ENCODE measurements at places on chromosomes 5 and 9. TPM values are rescaled to one million over a fixed set of nuclear protein-coding genes. Genes with fewer than 3 reads are reported as not detected.

The EFNA5 gene
- polyA plus RNA-seq: 28.5 TPM

GRCh38 chr5:142820447-142820846 is 50.3 kb downstream of the ARHGAP26 start:
- no peak for DNase-seq

DNA sequence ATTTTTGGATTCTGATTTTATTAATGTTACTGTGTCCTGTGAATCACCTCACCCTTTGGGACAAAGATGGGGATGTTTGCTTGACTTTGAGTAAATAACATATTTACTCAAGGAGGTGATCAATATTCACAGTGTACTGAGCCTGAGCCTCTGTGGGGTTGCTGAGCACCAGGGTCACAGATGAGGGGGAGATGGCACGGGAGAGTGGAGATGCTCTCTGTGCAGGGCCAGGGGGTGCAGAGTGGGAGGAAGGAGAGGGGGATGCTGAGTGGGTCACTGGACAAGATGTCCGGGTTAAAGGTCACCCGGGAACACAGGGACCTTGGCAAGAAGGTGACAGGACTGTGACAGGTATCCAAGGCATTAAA is 4.0 kb downstream of the SQSTM1 start:
- no peak for DNase-seq

- DNase-seq: peak; percentile 17
Measured at GRCh38 chr9:95962936-95963335, 87.4 kb downstream of the ERCC6L2 start.

The MIER3 gene
- 41.0 TPM for polyA plus RNA-seq

DNA sequence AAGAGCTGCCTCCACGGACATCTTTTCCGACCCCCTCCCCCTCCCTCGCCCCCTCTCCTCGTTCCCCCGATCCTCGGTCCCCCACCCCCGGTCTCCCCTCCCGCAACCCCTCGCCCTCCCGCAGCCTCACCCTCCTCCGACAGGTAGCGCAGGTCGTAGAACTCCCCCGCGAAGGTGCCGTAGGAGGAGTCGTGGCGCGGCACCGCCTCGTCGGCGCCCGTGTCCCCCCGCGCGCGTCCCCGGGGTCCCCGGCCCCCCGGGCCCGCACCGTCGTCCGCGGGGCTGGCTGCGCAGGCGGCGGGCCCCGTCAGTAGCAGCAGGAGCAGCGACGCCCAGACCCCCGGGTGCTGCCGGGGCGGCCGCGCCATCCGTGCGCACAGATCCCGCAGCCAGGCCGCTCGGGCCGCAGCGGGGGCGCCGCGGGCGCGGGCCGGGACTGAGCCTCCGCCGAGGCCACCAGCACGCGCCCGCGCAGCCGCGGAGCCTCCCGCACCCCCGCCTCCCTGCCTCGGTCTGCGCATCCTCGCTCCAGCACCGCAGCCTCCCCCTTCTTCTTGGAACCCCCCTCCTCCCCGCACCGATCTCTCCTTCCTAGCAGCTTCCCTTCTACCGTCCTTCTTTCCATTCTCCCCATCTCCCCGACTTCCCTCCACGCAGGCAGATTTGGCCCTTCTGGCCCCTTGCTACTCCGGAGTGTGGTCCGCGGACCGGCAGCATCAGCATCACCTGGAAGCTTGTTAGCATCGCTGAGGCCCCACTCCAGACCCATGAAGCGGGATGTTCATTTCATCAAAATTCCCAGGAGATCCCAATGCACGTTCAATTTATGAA is at the start of gene FRRS1L:
FRRS1L (minus strand) TSS at position 479 of the 831 bp plus-strand sequence; CDS start at position 368, 111 bp downstream.
- DNase-seq: no peak

DNA sequence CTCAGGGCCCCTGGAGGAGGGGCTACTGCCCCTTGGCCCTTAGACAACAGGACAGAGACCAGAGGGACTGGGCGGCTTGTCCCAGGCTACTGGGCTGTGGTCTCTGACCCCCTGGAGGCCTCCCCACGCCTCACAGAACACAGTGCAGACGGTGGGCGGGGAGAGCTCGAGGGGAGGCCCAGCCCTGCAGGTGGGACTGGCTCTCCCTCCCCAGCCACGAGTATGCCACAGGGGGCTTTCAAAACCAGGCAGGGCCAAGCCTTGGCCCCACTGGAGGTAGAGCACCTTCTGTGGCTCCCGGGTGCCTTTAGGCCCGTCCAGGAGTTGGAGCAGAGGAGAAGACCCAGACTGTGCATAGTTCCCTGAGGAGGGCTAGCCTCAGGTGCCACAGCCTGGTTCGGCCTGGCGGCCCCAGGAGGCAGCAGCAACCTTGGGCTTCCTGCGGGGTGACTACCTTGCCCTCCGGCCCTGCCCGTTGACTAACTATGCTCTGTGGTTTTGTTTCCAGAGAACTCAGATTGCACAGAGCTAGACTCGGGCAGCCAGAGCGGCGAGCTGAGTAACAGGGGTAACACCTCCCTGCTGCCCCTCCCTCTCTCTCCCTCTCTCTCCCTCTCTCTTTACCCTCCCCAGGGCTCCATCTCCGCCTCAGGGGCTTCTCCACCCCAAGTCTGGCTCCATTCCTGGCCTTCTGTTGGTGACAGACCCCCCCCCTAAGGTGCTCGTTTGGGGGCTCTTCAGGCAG is 15.5 kb downstream of the CARD19 start:
- DNase-seq: no peak

DNA sequence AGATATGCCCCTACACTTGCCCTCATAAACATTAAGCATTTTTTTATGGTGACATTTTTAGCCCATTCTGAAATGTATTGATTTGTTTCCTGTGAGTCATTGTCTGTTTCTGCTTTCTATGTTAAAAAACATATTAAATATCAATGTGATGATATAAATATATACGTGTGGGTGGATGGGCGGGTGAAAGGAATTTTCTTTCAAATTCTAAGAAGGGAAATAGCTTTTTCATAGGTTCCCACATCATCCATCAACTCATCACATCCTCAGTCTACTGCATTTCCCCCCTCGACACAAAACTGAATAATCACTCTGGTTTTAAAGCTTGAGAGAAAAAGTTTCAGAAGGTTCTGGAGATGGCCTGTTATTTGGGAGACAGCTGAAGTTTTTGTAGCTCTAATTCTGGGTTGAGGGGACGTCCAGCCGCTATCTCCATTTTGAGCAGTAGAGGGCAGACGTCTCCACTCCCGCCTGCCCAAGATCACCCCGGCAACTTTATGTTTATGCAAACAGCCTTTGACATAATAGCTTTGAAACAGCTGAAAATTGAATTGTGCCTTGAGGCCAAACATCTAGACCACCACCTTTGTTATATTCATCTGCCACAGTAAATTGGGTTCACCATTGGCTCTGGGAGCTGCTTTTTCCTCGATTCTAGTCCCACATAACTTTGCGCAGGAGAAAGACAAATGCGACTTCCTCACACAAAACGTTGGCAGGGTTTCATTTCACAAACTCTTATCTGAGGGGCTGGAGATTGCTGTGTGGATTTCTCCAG is 216.2 kb upstream of the CLINT1 start:
- peak; percentile 78 for DNase-seq

The GBGT1 gene
- 3.3 TPM for polyA plus RNA-seq

GRCh38 chr9:126156898-126157297 is 169.7 kb upstream of the MVB12B start:
- no peak for DNase-seq

The NR4A3 gene
- polyA plus RNA-seq: 1.3 TPM

DNA sequence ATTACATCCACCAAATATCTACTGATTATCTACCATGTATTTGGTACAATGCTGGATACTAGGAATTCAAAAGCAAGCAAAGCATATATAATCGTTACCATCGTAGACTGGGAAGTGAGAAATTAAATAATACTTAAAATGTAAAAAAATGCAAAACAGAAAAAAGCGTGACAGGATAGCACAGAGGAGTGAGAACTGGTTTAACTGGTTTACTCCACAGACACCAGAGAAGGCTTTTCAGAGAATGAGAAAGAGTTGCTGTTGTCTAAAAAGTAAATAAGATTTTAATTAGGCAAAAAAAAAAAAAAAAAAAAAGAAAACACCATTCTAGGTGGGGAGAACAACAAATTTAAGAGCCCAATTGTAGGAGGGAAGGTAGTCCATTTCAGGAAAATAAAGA is 657.9 kb upstream of the ST8SIA4 start:
- DNase-seq: no peak

DNA sequence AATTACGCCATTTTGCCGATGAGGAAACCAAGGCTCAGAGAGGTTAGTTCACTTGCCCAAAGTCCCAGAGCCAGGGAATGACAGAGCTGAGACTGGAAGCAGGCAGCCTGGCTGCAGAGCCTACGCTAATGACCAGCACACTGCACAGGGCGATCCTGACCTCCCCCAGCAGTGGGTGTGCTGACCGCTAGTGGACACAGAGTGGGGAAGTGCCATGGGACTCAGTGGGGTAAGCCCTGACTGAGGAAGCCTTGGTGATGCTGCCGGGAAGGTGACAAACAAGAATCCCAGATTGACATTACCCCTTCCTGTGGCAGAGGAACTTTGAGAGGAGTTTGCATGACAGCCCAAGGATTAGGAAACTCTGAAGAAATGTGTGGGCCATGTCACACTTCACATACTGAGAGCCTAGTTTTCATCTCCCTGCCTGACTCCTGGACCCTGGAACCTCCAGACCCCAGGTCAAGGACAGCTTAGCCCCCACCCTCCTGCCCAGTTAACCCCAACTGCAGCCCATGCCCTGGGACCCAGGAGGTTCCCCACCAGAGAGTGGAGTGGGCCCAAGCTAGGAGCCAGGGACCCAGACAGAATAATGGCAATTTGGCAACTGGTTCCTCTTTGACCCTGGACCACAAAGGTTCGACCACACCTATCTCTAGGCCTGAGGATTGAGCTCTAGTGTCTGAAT is 19.7 kb upstream of the CSF1R start:
- no peak for DNase-seq

The ABO gene
- polyA plus RNA-seq: 20.7 TPM

DNA sequence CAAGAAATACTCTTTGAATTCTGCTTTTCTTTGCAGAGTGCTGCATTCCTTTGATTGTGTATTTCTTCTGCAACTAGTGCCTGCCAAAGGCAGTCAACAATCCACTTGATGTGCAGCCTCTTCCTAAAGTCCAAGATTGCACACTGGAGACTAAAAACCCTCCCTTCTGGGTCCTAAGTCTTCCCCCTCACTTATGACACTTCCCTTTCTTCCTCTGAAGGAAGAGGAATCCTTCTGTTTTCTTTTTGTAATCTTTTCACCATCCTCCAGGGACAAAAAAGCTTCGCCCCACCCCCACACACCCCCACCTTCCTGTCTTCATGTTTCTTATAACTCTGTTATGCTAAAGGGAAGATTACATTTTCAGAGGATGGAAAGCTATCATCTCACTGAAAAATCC is 39.9 kb downstream of the WDR36 start:
- DNase-seq: no peak

The LCN10 gene
- 1.2 TPM for polyA plus RNA-seq

DNA sequence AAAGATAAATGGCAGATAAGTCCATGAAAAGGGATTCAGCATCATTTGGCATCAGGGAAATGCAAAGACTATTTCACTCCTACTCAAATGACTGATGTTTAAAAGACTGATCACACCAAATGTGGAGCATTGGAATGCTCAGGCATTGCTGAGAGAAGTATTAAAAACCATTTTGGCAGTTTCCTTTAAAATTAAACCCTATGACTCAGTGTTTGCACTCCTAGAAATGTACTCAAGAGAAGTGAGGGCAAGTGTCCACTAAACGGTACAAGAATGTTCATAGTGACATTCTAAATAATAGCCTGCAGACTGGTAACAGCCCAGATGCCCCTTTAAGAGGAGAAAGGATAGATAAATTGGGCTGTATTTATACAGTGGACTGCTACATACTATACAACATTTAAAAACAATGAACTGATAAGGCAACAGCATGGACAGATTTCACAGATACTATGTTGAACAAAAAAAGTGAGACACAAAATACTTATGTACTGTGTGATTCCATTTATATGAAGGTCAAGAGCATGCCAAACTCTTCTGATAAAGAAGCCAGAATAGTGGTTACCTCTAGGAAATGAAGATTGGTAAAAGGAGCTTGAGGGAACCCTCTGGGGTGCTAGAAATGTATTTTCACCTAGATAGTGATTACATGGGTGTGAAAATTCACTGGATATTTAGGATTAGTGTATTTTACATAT is 24.6 kb downstream of the APC start:
- no peak for DNase-seq

GRCh38 chr5:32231929-32232328 is 57.8 kb upstream of the GOLPH3 start:
- DNase-seq: no peak

DNA sequence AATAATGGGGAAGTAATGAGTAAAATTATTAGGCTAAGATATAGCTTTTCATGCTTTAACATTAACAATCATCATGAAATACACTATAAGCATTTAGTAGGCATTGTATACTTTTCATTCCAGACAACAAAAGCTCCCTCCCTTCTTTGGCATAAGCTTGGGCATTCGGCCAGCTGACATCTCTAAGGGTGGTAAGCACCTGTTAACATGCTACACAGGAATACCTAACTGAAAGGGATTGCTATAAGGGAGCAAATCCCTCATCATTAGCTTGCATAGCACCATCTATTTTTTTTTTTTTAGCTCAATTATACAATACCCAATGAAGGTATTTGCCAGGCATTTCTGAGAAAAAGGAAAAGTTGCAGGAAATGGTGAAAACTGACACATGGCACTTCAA is 16.6 kb downstream of the STRBP start:
- no peak for DNase-seq

DNA sequence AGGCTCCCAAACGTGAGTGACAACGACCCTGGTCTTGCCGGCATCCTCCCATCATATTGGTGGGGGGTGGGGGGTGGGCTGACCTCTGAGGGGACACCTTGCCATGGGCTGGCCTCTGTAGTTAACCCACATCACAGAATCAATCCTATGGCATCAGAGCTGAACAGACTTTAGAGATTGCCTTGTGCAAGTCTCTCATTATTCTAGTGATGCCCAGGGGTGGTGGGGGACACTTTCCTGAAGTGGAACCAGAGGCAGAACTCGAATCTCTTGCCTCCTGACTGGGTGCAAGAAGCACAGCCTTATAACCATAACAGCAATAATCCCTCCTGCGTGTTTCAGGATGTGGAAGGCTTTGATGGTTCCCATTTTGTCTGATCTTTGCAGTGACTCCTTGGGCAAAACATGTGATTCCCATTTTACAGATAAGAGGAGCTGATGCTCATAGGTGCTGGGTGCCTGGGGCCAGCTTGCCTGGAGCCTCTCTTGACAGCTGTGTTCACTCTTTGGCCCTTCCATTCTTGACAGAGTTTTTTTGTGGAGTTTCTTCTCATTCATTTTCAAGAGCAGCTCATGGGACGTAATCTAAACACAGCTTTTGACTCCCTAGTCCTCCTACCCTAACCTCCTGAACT is 18.6 kb upstream of the PITX1 start:
- DNase-seq: no peak

GRCh38 chr9:124481115-124481514 is 26.1 kb downstream of the NR5A1 start:
- DNase-seq: no peak

The CD72 gene
- polyA plus RNA-seq: 2.5 TPM

The PHYKPL gene
- 78.4 TPM for polyA plus RNA-seq

The CFAP77 gene
- 0.97 TPM for polyA plus RNA-seq

DNA sequence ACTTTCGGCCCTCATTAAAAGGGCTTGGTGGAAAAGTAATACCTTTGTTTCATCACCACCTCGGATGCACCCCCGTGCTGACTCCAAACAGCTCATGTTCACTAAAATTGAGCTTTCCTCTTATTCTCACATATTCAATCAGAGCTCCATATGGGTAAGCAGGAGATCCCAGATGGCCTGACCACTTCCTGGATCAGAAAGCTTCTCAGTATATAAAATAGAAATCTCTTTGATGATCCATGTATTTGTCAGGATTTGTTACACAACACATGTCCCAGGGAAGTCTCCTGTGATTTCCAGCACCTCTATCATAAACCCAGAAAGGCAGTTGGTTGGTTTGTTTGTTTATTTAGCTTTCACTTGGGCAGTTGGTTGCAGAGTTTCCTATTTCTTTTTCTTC is 402.0 kb downstream of the MLLT3 start:
- DNase-seq: no peak

All from right renal pelvis (tissue), 4 donors.